ENCODE measurements at places on chromosomes 13 and 19.

- no peak for DNase-seq
Observed at GRCh38 chr13:45518525-45519245, 53.9 kb downstream of the COG3 start.

DNA sequence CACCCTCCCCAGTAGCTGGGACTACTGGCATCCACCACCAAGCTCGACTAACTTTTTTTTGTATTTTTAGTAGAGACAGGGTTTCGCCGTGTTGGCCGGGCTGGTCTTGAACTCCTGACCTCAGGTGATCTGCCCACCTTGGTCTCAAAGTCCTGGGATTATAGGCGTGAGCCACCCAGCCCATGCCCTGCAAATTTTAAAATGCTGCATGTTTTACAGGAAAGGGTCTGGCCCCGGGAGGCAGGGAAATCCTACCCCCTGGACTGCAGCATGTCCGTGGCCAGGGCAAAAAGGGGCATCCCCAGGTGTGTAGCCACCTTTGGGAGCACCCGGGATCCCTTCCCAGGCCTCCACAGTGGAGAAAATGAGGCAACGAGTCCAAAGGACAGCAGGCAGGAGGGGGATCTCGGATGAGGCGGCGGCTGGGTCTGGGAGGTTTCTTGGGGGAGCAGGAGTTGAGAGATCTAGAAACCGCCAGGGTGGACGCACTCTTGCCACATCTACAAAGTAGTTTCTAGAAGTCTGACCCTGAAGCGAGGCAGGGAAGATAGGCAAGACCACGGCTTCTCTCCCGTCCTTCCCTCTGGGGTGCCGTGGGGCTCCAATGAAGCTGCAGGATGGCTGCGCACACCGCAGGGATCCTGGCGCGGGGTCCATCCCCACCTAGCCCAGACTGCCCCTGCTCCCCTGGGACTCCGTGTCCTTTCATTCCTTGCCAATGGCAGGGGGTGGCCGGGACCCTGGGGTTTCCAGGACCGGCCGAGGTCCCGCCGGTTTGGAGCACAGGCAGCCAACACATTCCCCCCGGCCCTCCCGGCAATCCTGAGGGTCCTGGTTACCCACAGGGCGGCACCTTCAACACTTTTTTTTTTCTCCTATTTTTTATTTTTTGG is 21.3 kb upstream of the ZBTB7A start:
- DNase-seq, result no peak

GRCh38 chr13:90276216-90276615 is 1071.3 kb upstream of the MIR17HG start:
- DNase-seq, result no peak

DNA sequence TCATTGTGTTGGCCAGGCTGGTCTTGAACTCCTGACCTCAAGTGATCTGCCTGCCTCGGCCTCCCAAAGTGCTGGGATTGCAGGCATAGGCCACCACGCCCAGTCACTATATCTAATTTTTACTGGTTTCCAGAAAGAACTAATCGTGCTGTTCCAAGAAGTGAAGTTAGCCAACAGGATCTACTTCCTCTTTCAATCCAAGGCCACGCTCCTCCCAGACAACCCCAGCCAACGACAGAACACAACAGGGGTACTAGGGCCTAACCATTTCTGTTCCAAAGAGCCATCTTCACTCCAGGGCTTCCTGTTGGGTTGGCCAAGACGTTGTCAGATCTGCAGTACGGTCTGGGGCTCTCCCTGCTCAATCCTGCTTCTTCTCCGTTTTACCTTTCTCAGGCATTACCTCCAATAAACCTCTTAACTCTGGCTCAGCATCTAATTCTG is 7.0 kb upstream of the LSM14A start:
- no peak for DNase-seq

DNA sequence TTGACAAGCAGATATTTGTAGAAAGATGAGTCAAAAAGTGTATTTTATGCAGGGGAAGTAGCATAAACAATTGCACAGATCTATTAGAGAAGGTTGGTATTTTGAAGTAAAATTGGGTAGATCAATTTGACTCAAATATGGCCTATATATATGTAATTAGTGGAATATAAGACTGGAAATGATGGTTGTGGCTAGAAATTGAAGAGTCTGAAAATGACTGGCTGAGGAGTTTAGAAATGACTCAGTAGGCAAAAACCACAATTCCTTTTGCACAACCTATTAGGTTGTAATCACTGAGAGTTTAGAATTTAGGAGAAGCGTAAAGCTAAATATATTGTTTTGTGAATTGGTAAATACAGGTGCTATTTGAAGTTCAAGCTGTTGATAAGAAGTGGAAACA is 622.6 kb upstream of the PCDH20 start:
- DNase-seq, result no peak

- DNase-seq, result no peak
Observed at GRCh38 chr19:19191768-19192077, 229 bp downstream of the BORCS8 start.

- peak; percentile 50 for DNase-seq
Observed at GRCh38 chr19:584240-585001, 5.3 kb upstream of the HCN2 start.

DNA sequence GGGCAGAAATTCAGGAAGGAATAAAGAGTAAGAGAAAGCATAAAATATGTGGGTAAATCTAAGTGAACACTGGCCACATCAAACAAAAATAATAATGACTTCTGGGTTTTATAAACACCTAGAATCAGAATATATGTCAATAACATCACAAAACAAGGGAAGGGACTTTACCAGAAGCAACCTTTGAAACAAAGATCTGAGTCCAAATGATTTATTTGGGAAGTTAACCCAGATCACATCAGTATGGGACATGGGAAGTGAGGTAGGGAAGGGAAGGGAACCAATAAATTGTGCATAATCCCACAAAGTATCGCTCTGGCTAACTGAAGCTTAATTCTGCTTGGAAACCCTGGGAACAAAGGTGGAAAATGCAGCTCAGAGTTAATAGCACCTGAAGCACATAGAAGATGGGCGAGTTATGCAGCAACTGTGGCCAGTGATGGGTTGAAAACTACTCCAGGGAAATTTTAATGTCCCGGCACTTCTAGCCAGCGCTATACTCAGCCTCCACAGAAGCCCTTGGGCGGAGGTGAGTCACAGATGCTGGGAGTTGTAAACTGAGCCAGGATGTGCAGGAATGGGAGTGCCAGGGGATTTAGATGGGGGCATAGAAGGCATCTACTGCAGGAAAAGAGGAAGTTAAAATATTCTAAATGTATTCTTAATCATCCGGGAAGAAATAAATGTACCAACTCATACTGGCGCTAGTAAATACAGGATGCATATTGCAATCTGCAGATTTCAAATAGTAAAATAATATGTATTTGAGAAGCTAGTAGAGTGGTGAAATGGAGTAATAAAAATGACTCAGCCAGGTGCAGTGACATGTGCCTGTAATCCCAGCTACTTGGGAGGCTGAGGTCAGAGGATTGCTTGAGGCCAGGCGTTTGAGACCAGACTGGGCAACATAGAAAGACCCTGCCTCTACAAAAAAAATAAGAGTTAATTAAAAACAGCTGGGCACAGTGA is 34.2 kb upstream of the CEBPG start:
- DNase-seq, result no peak

- DNase-seq, result no peak
Observed at GRCh38 chr13:26831336-26831908, 70.8 kb upstream of the GPR12 start.

Measured in stimulated activated CD4-positive, alpha-beta T cell treated with anti-CD3 and anti-CD28 coated beads, Interleukin-4, amount 100 ng/mL, for 4 hours (primary cell).